ENCODE measurements at places on chromosomes 3 and 15.

DNA sequence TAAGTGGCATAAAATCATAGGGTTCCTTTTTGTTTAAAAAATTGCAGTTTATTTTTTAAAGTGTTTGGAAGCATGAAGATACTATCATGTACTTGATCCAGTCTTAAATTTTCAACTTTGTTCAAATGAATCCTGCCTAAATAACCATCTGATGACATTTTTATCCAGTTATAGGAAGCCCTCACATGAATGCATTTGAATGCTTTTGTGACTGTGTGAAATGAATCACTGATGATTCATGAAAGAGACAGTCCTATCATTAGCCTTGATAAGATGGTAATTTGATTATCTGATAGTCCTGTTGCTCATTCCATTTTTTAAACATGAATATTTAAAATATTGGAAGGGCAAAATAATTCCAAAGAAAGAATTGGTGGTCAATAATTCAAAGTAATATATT, 401.9 kb upstream of the ROBO2 start:
- DNase-seq, result no peak

DNA sequence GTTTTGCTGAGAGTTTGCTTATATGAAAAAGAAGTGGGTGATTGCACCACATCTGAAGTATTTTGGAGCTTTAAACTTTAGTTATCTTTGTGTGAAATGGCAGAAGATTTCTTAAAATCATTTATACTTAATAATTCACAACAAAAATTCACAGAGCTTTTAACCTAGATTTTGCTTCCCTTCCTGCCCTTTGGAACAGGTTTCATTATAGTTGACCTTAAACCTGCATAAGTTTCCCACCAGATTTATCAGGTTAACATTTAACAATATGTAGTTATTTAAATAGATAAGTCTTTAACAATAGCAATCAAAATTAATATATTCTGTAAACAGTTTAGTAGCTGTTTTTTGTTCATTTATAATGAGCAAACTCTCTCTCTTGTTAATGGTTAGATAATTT, 30.3 kb downstream of the CADM2 start:
- no peak for DNase-seq

DNA sequence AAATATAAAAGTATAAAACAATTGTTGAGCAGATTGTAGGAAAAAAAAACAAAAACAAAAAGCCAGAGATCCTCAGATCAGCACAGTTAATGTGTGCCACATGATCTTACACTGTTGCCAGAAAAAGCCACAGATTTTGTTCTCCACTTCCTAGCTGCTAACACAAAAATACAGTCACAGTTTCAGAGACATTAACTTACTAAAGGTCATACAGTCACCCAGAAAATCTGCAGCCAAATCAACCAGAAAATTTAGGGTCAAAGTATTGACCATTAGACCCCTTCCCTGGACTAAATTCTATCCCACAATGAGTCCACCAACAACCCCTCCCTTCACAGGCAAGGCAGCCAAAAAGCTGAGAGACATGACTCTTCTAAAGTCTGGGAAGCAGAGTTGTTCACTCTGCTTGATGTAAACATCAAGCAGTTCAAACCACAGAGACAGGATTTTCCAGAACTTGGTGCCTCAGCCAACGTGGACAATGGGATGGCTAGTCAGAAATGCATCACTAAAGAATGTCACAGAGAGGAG, 59.1 kb downstream of the SST start:
- no peak for DNase-seq

DNA sequence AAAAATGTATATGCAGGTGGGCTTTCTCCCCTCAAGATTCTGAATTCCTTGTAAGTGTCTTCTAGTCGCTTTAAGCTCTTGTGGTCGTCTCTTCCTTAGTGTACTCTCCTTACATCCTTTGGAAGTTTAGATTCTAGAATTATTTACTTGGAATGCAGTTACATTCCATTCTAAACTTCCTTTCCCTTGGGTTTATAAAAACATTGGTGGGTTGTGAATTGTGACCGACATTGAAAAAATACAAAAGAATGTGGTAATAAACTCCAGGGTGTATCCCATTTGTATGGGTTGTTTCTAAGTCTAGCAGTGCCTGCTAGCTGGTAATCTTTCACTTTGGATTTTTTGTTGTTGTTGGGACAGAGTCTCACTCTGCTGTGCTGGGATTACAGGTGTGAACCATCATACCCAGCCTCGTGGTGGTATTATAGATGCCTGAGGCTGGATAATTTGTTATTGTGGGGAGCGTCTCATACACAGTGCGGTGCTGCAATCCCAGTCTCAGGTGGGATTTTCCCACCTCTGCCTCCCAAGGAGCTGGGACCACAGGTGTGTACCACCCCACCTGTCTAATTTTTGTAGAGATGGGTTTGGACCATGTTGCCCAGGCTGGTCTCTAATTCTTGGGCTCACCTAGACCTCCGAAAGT, 9.1 kb downstream of the CHD2 start:
- no peak for DNase-seq

- no peak for DNase-seq
Measured at GRCh38 chr3:14119651-14120050, 5.0 kb downstream of the CHCHD4 start.
